Lower lobe of right lung (tissue), 2 donors: ENCODE measurements at places on chromosomes 12 and 14. TPM values are rescaled to one million over a fixed set of nuclear protein-coding genes. Genes with fewer than 3 reads are reported as not detected.

Gene PROX2
- 0.12 TPM for total RNA-seq

Gene CD9
- total RNA-seq: 437 TPM

Gene SPTLC2
- 46.1 TPM for total RNA-seq

Gene ESR2
- total RNA-seq: 0.30 TPM

Gene FAM186B
- 0.65 TPM for total RNA-seq

Gene RD3L
- not detected for total RNA-seq

Gene SIX4
- total RNA-seq: 2.9 TPM

Gene SMCO2
- total RNA-seq: 0.47 TPM

Gene GARIN6
- not detected for total RNA-seq

DNA sequence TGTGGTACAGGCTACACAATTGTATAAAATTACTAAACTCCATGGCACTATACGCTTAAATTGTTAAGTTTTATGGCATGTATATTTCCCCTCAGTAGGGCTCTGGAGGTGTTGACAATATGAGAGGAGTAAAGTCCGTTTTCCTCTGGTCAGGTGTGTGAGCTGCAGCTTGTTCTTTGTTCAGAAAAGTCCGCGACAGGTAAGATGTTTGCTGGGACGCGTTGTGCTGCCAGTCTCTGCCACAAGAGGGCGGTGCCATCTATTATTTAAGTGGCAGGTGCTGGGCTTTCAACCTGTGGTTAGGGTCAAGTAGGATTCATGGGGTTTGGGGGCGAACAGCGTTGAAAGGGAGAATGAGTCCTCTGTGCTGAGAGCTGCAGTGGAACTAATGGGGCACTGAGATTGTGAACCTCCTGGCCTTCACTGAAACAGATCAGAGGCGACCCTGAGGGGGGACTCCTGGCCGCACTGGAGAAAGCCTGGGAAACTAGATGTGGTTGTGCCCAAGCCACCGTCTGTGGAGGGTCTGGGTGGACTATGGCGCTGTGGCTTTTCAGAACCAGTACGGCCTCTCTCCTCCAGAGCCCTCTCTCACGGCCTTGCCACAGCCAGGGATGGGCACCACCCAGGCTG, 179.0 kb downstream of the SLC15A4 start:
- no peak for DNase-seq
- H3K27me3 ChIP-seq: no peaks in the 10 kb centered on the region
- H3K4me3 ChIP-seq: no peak overlapping the region
- no peak overlapping the region for H3K27ac ChIP-seq
- H3K4me1 ChIP-seq: no peaks in the 10 kb centered on the region

GRCh38 chr12:131133015-131133905, 179.6 kb downstream of the ADGRD1 start:
- no peak overlapping the region for H3K4me3 ChIP-seq
- H3K4me1 ChIP-seq: peaks cover 10% of the 10 kb centered on the region
- no peak overlapping the region for H3K27ac ChIP-seq
- no peak for DNase-seq
- H3K27me3 ChIP-seq: no peaks in the 10 kb centered on the region

DNA sequence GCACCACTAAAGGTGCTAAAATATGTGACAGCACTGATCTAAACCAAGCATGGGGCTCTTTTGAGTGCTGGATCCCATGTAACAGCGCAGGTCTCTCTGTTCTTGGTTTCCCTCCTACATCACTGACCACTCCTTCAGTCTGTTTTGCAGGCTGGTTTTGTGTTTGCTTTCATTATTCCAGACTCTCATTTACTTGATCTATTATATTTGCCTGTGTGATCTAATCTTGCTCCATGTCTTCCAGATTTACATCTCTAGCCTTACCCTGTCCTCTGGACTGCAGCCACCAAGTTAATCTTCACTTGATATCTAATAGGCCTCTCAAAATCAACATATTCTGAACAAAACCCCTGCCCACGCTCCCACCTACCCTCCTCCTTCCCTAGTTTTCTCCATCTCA, 8.6 kb downstream of the GLIPR1 start:
- no peak overlapping the region for H3K4me3 ChIP-seq
- peaks cover 36% of the 10 kb centered on the region for H3K36me3 ChIP-seq
- H3K4me1 ChIP-seq: peaks cover 9% of the 10 kb centered on the region

- peaks cover 54% of the 10 kb centered on the region for H3K36me3 ChIP-seq
- DNase-seq: no peak
- H3K27ac ChIP-seq: peak overlapping the region; percentile 6
- H3K27me3 ChIP-seq: no peaks in the 10 kb centered on the region
- H3K4me1 ChIP-seq: peaks cover 34% of the 10 kb centered on the region
Observed at GRCh38 chr14:73176685-73177084, 40.4 kb downstream of the PSEN1 start.

DNA sequence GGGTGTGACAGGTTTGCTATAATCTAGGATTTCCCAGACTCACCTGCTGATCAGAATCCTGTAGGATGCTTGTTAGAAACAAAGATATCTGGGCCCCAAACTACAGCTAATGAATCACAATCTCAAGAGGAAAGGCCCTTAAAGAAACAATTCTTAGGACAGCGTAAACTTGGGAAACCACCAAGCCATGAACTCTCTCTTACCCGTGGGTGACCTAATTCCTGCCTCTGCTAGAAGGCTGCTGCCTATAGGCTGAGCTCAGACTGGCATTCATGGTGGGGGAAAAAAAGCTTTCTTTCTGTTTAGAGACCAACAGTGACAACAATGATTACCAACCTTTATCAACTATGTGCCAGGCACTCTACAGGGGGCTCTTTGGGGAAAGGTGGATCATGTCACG, 213.9 kb upstream of the FKBP4 start:
- no peaks in the 10 kb centered on the region for H3K36me3 ChIP-seq
- H3K4me1 ChIP-seq: peaks cover 13% of the 10 kb centered on the region
- peaks cover 12% of the 10 kb centered on the region for H3K27me3 ChIP-seq
- H3K27ac ChIP-seq: no peak overlapping the region

DNA sequence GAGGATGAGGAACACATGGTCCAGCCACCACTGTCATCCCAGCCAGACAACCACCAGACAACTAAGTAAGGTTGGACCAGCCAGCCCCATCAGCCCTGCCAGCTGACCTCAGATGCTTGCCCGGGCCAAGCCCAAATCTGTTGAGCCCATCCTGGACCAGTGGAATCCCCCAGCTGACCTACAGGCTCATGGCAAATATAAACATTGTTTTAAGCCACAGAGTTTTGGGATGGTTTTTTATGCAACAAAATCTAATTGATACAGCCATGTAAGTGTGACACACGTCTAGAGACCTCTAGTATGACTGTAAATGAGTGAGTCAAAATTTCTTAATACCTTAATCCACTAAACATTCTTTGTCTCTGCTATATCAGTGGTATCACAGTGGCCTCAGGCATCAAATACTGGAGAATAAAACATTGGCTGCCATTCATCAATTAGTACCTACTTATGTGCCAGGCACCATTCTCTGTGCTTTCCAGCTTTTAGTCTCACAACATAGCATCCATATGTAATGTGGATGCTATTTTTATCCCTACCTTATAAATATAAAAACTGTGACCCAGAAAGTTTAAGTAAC, 24.2 kb upstream of the NT5DC3 start:
- H3K27ac ChIP-seq: no peak overlapping the region
- H3K36me3 ChIP-seq: no peaks in the 10 kb centered on the region
- no peaks in the 10 kb centered on the region for H3K27me3 ChIP-seq
- H3K4me3 ChIP-seq: no peak overlapping the region

DNA sequence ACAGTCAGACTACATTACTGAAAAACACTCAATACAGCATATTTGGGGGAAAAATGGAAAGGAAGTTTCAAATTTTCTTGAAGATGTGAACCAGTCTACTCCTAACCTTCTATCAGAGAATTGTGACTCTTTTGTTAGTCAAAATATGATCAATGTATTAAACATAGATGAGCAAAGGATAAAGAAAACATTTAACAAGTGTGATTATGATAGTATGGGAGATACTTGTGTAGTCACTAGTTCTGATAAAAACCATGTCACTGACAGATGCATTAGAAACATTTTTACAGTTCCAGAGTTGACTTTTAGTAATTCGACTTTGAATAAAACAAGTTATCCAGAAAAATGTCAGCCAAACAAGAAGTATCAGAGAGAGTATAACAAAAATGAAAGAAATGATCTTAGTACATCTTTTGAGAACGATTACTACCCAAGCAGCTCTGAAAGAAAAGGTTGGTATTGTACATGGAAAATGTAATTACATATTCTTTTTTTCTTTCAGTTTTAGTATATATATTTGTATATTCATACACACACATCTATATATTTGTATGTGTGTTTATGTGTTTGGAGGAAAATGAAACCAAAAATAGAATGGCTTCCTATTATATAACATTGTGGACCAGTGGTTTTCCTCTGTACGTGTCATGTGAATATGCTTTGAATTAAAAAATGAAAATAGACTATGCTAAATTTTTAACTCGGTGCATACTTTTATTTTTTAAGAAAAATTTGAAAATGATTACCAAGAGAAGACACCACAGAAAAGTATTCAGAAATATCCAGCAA, 63.3 kb upstream of the ABCD2 start:
- H3K27ac ChIP-seq: no peak overlapping the region
- H3K4me3 ChIP-seq: no peak overlapping the region

GRCh38 chr14:72907886-72908285, 14.0 kb upstream of the DPF3 start:
- no peaks in the 10 kb centered on the region for H3K4me1 ChIP-seq
- no peak overlapping the region for H3K4me3 ChIP-seq
- H3K36me3 ChIP-seq: no peaks in the 10 kb centered on the region
- no peak for DNase-seq
- peaks cover 7% of the 10 kb centered on the region for H3K27me3 ChIP-seq

DNA sequence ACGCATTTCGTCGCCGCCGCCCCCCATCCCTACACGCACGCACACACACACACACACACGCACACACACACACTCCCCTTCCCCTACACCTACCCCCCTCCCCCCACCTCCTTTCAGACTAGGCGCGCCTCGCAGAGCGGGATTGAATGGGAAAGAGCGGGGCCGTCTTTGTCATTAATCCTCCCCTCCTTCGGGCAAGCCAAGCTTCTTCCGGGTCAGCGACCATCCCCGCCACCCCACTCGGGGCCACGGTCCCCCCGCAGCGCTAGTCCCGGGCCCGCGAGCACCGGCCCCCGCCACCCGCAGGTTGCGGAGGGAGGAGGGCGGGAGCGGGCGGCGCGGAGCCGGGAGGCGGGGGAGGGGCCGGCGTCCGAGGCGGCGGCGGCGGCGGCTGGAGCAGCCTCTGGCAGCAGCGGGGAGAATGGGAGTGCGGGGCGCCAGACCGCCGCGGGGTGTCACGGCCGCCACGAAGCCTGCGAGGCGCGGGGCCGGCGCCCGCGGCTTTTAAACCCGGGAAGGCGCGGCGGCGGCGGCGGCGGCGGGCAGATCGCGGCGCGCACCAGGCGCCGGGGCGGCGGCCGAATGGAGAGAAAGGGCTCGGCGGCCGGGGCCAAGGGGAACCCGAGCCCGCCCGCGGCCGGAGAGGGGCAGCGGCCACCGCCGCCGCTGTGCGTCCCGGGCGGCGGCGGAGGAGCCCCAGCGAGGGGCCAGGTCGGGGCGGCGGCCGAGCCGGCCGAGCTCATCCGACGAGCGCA, at the start of gene TTC9:
Gene TTC9 (plus strand): TSS at position 369 of the 755 bp plus-strand sequence. CDS start 214 bp downstream, at position 583.
- H3K27me3 ChIP-seq: peaks cover 11% of the 10 kb centered on the region
- DNase-seq: peak; percentile 50
- H3K4me3 ChIP-seq: peak within 1 kb of the TSS; percentile 85
- peak within 1 kb of the TSS; percentile 64 for H3K27ac ChIP-seq

DNA sequence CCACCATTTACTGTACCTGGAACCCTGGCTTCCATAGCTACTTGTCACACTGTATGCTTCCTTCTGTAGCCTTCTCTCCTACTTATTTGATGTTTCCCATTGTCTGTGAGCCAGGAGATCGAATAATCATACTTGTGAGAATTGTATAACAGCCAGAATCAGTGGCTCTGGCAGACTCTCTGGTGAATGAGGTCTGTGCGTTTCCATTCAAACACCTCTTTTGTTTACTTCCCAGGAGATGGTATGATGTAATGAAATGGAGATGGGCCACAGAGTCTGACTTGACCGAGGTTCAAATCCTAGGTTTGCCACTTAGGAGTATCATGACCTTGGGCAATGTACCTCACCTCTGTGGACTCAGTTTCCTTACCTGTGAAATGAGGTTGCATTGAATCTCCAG, 35.7 kb upstream of the CLMN start:
- peaks cover 4% of the 10 kb centered on the region for H3K27me3 ChIP-seq
- H3K36me3 ChIP-seq: no peaks in the 10 kb centered on the region
- no peaks in the 10 kb centered on the region for H3K4me1 ChIP-seq

DNA sequence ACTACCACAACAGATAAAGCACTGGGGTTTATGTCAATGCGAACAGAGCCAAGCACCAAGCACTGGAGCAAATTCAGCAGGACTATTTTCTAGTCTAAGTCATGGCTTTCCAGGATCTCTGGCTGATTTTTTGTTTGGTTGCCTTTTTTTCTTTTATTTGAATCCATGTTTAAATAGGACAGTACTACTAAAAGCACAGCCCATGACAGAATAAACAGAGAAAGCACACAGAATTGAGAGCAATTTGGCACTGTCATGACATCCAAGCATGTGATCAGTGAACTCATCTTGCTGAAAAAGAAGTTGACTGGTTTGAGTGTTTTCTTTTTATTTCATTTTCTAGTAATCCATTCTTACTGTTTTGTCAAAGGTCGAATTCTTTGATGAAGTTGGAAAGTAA, 23.1 kb upstream of the RERG start:
- H3K27ac ChIP-seq: no peak overlapping the region
- H3K4me1 ChIP-seq: no peaks in the 10 kb centered on the region
- DNase-seq: no peak

DNA sequence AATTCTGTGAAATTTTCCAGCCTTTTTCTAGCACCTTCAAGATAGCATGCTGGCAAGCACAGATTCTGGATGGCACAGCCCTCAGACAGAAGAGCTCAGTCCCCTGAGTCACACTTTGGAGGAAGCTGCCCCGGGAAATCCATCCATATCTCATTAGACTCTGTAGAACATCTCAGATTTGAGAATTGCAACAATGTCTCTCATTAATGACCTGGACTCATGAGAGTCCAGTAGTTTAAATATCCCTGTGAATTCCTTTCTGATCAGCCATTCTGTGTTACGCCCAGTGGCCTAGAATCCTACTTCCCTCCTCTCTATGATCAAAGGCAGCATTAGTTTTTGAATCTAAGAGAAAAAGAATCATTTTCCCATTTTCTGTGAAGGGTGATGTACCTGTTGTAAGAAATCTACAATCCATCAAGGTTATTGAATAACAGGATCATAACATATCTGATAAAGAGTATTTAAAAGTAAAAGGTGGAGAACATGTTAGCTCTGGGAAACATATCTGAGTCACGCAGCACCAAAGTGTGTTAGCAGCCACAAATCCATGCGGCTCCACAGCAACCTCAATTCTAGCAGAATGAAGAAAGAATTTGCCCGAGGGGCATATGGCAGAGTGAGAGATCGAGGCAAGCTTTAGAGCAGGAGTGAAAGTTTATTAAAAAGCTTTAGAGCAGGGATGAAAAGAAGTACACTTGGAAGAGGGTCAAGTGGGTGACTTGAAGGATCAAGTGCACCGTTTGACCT, 855.6 kb upstream of the TMEM132C start:
- H3K27me3 ChIP-seq: no peaks in the 10 kb centered on the region
- H3K4me1 ChIP-seq: no peaks in the 10 kb centered on the region
- H3K36me3 ChIP-seq: no peaks in the 10 kb centered on the region

DNA sequence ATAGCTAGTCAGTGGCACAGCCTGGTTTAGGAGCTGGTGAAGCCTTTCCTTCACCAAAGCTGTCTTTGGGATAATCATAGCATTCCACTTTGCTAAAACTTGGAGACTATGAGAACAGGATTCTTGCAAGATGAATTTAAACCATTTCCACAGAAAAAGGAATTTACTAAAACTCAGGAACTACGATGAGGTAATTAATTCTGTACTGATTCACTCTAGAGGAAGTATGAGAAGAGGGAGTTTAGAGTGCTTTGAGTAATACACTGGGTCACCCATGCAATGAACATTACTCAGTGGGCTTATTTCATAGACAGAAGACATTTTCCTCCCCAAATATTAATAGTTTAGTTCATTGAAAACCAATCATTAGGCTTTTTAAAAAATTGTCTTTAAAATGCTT, 73.0 kb downstream of the RMST start:
- H3K27me3 ChIP-seq: no peaks in the 10 kb centered on the region
- no peak for DNase-seq
- no peaks in the 10 kb centered on the region for H3K36me3 ChIP-seq
- no peak overlapping the region for H3K4me3 ChIP-seq
